ENCODE measurements at places on chromosomes 4 and X.
A peak's percentile ranks its signal among the peaks of the same experiment; 100 is the strongest.

DNA sequence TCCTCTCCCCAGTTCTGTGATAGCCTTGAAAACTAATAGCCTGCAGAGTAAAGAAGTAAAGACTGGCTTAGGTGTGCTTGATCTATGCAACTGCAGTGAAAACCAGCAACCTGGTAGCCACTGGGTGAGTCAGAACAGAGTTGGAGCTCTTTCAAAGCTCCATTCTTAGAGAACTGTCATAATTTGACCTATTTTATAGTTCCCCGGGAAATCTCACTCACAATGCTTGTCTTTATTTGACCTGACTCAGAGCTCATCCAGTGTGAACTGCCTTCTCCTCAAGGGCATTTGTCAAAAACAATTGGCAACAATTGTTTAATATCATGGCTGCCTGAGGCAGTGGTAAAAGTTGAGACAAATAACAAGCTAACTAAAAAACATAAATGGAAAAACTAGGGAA lies 213.0 kb upstream of the NHS start:
- no peak for DNase-seq

DNA sequence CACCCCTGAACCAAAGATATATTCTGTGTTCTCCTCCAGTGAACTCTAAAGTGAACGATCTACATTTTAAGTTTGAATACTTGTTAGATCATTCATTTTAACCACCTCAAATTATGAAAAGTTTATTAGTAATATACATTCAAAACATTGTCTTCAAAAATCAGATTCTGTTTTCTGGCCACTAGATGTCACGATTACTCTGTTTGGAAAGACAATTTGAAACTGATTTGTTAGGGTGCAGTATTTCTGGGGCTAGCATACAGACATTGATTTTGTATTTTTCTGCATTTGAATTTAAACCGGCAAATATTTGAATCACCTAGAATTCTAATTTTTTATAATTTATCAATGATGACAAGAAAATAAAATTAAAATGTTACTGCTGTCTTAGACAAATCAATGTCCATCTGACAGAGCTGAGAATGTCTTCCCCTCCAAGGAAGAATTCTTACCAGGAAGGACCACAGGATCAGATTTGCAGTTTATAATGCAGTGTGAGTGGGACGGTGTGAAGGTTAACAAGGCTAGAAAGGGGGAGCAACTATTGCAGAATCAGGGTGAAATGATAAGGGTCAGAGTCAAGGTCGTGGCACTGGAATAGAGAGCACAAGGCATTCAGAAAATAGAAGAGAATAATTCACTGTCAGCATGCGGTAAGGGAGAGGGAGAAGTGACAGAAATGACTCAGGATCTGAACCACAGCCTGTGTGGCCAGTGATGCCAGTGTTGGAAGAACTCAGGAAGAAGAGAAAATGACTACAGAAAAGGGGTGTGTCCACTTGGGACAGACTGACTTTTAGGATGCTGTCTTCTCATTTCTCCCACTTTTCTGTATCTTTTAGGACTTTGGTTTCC lies 91.6 kb downstream of the ANXA10 start:
- DNase-seq, result peak; percentile 47

DNA sequence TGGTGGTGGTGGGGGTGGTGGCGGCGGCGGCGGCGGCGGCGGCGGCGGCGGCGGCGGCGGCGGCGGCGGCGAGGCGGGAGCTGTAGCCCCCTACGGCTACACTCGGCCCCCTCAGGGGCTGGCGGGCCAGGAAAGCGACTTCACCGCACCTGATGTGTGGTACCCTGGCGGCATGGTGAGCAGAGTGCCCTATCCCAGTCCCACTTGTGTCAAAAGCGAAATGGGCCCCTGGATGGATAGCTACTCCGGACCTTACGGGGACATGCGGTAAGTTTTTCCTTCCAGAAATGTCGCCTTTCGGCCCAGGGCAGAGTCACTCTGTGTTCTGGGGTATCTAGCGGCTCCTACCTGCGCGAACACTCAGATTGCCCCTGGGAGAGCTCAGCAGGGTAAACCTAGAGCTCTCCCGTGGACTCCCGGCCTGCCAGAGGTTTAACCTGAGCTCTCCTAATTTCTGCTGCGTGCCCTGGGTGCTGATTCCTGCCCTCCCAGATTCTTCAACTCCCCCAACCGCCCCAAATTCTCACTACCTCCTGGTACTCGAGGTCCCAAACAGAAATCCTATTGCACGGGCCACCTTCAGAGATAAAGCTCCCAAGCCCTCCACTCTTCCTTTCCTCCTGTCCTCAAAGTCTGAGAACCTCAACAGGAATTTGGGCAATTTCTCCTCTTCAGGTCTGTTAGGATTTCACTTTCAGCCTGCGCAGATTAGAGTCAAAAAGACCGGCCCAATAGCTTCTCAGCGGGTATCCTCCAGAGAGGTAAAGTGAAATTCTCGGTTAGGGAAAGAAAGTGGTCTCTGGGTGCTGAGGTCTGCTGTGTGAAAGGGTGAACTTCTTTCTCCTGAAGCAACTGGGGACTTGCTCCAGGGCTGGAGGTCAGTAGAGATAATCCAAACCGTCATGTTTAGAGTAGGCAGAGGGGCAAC lies 2.9 kb downstream of the AR start:
- no peak for DNase-seq

DNA sequence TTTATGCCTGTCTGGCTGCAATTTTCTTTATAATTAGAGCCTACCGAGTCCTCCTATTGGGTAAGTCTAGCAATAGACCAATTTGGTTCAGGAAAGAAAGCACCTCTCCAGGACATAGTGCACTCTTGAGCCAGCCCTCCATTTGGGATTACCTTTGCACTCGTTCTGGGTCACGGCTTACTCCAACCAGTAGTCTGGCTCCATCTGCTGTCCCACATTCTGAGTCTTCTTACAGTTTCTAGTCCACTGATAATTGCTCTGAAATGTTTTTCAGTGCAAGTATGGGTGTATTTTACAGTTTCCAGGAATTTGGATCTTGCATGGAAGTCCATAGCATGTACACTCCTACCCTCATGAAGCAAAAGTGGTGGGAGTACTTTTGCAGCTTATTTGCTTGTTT lies 34.8 kb upstream of the USP51 start:
- no peak for DNase-seq

- no peak for DNase-seq
Observed at GRCh38 chrX:154804261-154804956, 876 bp downstream of the MPP1 start.

- DNase-seq, result no peak
Observed at GRCh38 chr4:83240379-83240875, 44.2 kb downstream of the COQ2 start.

- DNase-seq, result no peak
Observed at GRCh38 chrX:46649421-46650260, 76.1 kb downstream of the CHST7 start.

- no peak for DNase-seq
Observed at GRCh38 chrX:106484233-106484632, 127.5 kb upstream of the RADX start.

- no peak for DNase-seq
Observed at GRCh38 chr4:20590849-20591248, 109.4 kb upstream of the PACRGL start.

DNA sequence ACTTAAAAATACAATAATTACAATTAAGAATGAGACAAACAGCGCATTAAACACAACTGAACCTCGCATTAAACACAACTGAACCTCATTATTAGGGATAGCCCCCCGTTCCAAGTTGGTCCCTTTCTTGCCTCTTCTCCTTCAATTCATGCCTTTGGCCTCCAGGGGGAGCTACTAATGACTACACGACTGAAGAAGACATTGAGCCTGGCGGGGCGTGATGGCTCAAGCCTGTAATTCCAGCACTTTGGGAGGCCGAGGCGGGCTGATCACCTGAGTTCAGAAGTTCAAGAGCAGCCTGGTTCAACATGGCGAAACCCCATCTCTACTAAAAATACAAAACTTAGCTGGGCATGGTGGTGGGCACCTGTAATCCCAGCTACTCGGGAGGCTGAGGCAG lies 56.4 kb upstream of the NWD2 start:
- DNase-seq, result no peak

DNA sequence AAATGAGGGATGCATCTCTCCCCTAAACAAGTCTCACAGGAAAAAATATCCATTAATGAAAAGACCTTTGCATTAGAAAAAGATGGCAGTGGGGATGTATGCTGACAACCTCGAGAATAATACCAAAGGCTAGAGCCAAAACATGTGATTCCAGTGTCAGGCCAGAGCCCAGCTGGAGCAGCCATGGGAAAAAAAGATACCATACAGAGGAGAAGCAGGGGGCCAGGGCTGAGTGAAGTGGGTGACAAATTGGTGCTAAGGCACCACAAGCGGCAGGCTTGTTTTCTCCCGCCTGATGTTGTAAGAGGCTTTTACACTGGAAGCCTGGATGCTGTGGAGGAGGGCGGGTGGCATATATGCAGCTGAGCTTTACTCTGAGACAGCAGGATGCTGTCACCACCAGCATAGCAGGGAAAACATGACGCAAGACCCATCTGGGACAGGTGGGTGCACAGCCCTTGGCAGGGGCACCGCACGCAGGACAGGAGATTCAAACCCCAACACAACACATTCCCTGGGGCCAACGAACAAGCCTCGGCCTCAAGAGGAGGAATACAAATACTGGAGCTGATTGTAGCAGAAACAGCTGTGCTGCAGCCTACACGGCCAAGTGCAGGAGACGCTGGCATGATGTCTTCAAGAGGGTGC lies 91.9 kb downstream of the TSPAN5 start:
- DNase-seq, result peak; percentile 40
